Hippocampal formation (tissue), 2 donors: ENCODE measurements at places on chromosomes 12 and 14.
A peak's percentile ranks its signal among the peaks of the same experiment; 100 is the strongest.

GRCh38 chr14:91063119-91063518, 2.7 kb upstream of the RPS6KA5 start:
- no peak for DNase-seq

DNA sequence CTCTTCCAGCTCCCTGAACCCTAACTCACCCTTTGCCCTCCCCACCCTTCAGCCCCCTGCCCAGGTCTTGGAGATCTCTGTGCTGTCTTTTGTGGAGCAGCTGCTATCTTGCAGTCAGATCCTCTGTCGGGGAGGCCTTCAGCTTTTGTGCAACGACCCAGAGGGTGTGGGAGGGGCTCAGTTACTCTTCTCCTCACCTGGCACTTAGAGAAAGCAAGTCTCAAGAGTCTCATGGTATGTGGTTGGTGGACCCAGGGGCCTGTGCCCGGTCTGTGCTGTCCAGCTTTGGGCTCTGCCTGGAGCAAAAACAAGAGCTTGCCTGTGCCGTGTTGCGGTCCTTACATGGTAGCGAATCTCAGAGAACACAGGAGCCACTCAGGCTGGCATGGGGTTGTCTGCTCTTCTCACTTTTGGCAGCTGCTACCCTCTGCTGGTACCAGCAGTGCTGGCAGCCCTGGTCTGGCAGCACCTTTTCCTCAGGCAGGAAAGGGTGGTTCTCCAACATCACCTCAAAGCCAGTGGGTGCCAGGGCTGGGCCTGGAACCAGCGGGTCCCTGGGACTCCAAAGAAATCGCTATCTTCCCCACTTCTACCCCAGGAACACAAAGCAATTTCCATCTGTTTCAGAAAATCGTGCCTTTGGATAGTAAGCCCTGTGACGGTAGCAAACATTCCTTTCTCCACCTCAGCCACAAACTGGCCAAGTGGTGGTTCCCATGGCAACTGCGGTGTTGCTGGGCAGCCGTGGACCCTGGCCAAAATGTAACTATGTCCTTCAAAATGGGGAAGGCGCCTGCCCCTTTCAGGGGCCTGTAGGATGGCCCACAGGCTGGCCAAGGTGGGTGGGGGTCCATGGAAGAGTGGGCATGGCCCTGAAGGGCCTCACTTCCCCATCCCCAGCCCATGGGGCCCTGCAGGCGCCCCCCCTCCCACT, 90.0 kb downstream of the RIN3 start:
- peak; percentile 20 for DNase-seq

DNA sequence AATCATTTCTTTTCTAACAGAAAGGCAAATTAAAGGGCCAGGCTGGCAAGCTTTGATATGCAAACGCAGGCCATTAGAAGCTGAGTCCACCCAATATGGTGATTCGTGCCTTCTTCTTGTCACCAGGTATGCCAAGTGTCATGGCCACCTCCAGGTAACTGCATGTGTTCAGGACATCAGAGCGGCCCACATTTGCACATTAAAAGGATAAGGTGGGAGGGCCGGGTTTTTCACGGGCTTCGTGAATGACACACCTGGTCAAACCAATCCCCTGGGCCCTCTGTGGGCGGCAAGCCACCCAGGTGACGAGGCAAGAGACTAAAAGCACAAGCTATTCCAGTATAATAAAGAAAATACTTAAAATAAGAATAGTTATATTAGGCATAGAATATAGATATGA, 75.9 kb upstream of the TSPAN11 start:
- no peak for DNase-seq

GRCh38 chr12:79997096-79997791, 62.3 kb upstream of the PPP1R12A start:
- DNase-seq = no peak

DNA sequence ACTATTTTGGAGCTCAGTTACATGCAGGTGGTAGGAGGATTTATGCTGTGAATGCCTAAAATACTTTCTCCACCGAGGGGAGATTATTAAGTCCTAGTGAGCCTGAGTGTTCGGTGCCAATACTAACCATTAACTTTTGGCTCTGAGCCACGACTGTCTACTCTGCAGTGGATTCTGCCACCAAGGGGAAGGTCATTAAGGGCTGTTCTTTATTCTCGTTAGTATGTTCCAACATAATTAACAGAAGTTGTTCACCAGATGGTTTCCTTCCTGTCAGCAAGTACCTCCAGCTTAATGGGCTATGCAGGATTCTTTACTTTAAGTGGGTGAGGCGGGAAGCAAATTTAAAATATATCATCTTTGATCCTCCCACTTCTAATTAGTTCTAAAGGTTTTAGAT, 326.3 kb downstream of the BMP4 start:
- DNase-seq = no peak

DNA sequence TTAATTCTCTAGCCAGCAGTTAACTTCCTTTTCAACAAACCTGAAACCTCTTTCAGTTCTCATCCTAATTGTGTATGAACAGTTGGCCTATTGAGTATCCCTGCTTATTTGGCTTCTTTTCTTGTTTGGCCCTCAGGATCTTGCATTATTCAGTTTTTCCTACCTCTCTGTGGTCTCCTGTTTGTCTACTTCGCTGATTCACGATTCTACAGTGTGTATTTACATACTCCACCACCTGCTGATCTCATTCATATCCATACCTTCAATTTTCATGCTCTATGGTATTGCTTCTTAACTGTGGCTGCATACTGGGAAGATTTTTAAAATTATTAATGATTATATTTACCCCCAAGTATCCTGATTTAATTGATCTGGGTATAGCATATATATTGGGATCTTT, 56.4 kb downstream of the RASSF9 start:
- no peak for DNase-seq

- peak; percentile 30 for DNase-seq
Measured at GRCh38 chr12:51886021-51886710, 1.7 kb upstream of the ANKRD33 start.

- DNase-seq = no peak
Measured at GRCh38 chr12:61213646-61214045, 1046.6 kb upstream of the USP15 start.

DNA sequence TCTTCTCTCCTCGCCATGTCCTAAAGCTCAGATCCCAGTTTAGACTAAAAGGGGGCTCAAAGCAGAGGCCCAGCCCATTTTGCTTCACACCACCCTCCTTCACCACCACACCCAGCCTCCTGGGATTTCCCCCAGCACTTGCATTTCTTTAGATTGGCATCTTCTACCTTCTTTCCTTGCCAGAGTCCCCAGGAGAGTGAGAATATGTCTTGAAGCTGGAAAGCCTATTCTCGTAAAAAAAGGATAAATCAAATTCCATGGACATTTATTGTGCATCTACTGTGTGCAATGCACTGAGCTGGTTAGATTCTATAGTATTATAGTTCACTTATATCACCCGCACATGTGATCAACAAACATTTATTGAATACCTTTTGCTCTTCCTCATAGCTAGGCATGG, 10.2 kb downstream of the FBXW8 start:
- no peak for DNase-seq

- no peak for DNase-seq
Measured at GRCh38 chr14:33331176-33331949, 392.7 kb downstream of the NPAS3 start.

- DNase-seq = no peak
Measured at GRCh38 chr14:92785667-92786426, 8.3 kb upstream of the GOLGA5 start.

GRCh38 chr12:13573698-13574321, 377.3 kb downstream of the EMP1 start:
- DNase-seq = no peak

DNA sequence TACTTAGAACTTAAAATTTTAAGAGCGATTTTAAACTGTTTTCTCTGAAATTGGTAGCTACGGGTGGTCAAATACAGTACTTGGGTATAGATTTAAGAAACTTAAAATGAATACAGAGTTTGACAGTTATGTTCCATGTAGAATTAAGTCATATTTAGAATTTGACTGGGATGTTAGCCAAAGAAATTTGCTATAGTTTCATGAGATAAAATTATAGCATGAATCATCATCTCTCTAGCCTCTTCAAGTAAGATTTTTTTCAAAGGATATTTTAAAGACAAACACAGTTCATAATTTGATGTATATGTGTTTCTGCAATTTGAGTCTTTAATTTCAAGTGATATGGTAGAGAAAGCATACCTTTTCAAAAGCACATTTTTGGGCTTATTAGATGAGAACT, 41.0 kb downstream of the ZCRB1 start:
- no peak for DNase-seq

DNA sequence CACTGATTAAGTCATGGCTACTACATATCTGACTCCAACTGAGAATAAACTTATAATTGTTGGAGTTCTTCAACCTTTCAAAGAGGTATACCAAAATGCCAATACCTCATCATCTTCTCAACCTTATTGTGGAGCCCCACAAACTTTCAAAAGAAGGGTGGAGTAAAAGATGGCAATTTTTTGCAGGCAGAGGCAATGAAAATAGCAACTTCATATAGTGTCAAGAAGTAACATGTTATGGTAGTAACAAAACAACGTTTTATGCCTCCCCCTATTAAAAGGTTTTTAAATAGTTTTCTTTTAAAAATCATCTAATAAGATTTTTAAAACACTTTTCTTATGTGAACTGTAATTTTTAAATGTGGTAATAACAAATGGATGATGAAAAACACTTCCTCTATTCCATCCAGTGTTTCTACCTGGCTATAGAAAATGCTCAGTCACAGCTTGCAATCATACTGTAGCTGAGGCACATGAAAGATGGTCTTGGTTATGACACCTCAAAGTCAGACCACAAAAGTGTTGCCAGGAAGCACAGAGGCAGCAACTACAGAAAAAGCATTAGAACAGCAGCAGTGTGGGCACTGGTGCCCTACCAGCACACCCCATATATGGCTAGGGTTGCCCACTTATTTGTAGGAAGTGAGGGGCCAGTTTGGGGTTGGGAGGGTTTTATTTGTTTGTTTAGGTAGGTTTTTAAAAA, 7.0 kb downstream of the PPP1R12A start:
- DNase-seq = no peak

- no peak for DNase-seq
Measured at GRCh38 chr14:51650716-51651387, 858 bp upstream of the FRMD6 start.

GRCh38 chr12:53782093-53782703, 30.4 kb upstream of the CISTR start:
- DNase-seq = no peak

DNA sequence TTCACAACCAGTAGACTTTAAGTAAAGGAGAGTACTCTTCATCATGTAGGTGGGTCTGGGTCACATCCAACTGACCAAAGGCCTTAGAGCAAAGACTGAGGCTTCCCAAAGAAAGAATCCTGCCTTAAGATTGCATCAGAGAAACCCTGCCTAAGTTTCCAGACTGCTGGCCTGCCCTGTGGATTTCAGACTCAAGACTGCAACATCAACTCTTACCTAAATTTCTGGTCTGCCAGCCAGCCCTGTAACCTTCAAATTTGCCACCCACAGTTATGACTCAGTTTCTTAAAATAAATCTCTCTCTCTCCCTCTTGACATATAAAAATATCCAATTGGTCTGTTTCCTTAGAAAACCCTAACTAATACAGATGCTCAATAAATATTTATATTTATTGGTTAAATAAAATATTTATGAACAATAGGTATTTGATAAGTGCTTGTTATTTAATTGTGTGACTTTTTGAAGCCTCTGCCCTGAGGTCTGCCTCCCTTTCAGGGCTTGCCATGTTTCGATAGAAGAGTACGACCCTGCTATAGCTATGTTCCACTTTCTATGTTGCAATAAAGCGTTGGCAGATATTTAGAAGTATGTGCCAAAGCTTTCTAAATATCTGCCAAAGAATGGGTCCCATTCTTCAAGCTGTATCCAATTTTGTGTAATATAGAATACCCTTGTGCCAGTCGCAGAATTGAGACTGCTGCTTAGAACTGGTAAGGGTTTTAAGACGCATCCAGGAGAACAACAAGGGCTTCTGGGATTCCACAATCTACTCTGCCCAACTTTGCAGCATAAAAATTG, 65.7 kb downstream of the TMEM30B start:
- no peak for DNase-seq

- no peak for DNase-seq
Measured at GRCh38 chr14:69928111-69928523, 48.9 kb downstream of the SMOC1 start.

- DNase-seq = no peak
Measured at GRCh38 chr14:65704437-65704836, 291.9 kb downstream of the FUT8 start.

DNA sequence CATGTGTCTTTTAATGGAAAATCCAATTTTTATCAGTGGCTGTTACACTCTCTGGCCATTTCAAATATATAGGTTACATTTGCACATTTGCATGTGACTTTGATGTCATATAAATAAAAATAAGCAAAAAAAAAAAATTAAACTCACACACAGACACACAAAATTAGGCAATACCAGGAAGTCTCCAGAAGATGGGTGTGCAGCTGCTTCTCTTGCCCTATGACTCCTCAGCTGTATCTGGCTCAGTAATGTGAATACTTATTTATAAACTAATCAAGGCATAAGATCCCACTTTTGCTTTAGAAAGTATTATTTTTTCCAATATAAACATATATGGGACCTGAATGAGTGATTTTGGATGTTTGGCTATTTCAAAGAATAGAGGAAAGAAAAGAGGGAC, 461.1 kb downstream of the LRIG3 start:
- no peak for DNase-seq

GRCh38 chr14:66070542-66071319, 415.4 kb upstream of the CCDC196 start:
- DNase-seq = peak; percentile 13

GRCh38 chr12:92294676-92295440, 149.2 kb upstream of the BTG1 start:
- DNase-seq = no peak

DNA sequence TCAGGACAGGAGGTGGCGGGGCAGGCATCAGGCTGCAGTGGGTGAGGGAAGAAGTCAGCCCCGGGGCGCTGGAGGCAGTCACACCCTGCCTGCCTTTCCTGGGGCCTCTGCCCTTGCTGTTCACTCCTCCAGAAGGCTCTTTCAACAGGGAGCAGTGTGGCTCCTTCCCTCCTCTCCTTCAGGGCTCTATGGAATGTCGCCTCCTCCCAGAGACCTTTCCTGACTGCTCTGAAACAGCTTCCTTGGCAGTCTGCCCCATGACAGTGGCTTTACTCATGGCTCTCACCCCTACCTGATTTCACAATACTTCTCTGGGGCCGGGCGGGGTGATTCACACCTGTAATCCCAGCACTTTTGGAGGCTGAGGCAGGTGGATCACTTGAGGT, 7.1 kb downstream of the RHOF start:
- DNase-seq = no peak

DNA sequence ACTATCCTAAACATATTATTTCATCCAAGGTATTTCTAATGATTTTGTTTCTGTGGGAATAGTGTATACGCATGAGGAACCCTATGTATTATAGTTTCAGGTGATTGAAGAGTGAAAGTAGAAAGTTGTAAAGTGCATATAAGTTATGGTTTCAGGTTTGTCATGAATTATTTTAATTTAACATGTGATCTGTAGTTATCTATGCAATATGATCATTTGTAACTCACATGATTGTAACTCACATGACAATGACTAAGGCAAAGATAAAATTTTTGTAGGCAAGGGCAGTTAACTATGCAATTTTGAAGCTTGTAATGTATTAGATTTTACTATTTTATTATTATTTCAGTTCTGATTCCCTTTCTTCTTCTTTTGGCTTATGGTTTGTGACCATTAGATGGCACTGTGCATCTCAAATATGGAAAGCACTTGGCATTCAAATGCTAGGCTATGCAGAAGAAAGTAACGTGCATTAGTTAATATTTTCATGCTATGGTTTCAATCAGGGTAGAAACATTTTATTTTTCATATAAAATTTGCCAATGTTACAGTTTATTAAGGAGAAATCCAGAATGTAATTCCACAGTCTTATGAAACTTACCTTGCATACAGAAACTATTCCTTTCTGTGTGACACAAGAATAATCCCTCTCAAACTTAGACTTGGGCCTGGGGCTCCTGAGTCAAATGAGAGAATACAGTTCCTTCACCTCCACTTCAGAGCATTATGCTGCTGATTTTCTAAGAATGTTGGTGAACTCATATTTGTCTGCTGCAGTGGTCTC, 15.8 kb upstream of the TMEM30B start:
- DNase-seq = peak; percentile 30
